T47D (cell line): ENCODE measurements at places on chromosomes 1 and 21.

DNA sequence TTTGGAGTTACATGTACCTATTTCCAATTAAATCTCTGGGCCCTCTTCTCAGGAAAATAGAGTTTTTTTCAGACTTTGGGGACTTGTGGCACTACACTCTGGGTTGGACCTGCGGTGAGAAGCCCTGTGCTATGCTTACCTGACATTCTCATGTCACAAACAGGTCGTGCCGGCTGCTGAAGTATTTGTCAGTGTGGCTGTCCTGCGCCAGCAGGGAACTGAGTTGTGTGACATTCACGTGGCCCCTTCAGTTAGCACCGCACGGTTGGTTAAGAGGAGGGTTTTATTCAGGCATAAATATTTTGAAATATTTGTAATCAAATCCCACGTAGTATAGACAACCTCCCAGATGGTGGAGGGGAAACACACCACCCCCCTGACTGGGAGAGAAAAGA lies 6.3 kb upstream of the COL6A2 start:
- DNase-seq, result no peak

DNA sequence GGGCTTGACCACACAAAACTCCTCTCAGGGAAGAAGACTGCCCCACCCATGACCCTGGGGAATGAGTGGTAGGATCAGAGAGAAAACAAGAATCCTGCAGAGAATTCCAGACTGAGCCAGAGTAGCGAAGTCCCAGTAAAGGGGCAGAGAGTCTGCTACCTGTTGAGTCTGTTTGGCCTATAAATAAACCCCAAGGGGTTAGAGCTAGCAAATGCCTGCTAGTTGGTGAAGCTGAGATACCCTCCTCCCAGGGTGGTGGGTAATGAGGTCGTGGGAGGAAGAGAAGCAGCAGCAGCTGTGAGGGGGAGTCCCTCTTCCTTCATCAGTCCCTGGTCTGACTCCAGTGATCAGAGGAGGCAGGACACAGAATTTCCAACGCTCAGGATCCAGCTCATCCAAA lies 2.5 kb downstream of the TRAF3IP3 start:
- no peak for DNase-seq

- DNase-seq, result no peak
These were observed 7.2 kb downstream of the TRAPPC3 start for GRCh38 chr1:36142121-36142520.

- DNase-seq, result no peak
These were observed 24.5 kb upstream of the VWA5B1 start for GRCh38 chr1:20266141-20266540.

GRCh38 chr1:50930193-50930592 lies 29.9 kb downstream of the FAF1 start:
- no peak for DNase-seq

DNA sequence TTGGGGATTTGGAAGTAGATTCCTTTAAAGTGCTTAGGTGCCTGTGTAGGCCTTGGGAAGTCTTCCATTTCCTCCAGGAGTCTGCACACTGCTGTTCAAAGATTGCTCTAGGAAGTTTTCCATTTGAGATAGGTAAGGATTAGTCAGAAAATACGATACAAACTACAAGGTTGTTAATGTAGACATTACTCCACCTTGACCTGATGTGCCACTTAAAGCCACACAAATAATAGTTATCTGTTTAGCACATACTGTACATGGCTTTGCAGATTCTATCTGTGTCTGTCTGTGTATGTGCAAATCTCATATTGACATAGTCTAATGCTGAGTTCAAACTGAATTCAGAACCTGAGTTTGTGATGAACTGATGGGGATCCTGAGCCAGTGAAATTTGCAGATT lies 118.4 kb downstream of the RHOU start:
- no peak for DNase-seq

DNA sequence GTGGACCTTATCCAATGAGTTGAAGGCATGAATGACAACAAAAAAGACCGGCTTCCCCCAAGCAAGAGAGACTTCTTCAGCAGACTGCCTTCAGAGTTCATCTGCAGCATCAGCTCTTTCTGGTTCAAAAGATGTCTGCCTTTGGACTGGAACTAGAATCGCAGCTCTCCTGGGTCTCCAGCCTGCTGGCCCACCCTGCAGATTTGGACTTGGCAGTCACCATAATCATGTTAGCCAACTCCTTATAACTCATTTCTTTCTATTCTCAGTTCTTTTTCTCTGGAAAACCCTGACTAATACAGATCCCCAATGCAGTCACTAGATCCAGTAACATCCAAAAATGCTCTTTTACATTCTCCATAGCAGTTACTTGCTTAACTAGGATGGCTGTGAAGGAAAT lies 89.2 kb upstream of the MARK1 start:
- no peak for DNase-seq

DNA sequence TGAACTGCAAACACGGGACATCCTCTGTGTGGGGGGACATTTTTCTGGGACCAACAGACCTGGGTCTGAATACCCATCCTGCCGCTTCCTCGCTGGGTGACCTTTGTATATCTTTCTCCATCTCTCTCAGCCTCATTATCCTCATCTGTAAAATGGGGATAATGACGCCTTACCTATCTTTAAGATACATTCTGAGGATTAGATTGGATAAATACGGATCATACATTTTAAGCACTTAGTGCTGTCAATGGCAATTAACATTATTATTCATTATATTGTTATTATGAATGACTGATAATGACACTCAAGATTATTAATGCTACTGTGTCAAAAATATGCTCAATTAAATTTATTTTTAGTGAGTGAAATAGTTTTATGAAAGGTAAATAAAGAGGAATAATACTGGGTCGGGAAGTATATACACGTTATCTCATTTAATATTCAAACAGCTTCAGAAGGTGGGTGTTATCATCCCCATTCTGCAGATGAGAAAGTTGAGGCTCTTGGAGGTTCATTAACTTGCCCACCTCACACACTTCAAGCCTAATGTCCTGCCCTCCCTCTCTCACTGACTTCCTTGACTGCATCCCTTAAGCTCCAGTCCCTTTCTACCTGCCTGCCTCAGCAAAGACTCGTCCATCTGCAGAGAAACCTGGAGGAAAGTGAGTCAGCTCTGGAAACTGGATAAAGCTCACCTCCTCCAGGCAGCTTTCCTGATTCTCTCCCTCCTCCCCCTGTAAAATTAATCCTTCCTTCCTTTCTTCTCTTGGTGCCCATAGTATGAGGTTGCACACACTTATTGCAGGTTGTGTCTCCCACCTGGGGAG lies 120.7 kb upstream of the JUN start:
- no peak for DNase-seq

GRCh38 chr1:11308699-11309224 lies 35.8 kb downstream of the UBIAD1 start:
- DNase-seq, result no peak

GRCh38 chr21:32423320-32424190 lies 11.0 kb downstream of the EVA1C start:
- no peak for DNase-seq

DNA sequence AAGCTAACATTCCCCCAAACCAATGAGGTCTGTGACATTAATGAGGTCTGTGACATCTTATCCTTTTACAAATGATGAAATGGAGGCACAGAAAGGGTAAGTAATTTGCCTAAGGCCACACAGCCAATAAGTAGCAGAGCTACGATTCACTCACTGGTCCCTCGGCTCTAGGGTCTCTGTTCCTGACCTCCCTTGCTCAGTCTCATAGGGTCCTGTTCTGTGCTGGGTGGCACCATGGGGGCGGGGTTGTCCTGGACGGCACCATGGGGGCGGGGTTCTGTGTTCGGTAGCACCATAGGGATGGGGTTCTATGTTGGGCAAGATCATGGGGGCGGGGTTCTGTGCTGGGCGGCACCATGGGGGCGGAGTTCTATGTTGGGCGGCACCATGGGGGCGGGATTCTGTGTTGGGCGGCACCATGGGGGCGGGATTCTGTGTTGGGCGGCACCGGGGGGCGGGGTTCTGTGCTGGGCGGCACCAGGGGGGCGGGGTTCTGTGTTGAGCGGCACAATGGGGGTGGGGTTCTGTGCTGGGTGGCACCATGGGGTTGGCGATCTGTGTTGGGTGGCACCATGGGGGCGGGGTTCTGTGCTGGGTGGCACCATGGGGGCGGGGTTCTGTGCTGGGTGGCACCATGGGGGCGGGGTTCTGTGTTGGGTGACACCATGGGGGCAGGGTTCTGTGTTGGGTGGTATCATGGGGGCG lies 55.6 kb downstream of the CLSTN1 start:
- DNase-seq, result no peak

- no peak for DNase-seq
These were observed 142.0 kb upstream of the C1orf105 start for GRCh38 chr1:172278478-172278877.

GRCh38 chr1:39657923-39658485 lies 13.9 kb downstream of the NT5C1A start:
- peak; percentile 68 for DNase-seq

- DNase-seq, result no peak
These were observed 5.0 kb downstream of the KPNA6 start for GRCh38 chr1:32112806-32113375.

DNA sequence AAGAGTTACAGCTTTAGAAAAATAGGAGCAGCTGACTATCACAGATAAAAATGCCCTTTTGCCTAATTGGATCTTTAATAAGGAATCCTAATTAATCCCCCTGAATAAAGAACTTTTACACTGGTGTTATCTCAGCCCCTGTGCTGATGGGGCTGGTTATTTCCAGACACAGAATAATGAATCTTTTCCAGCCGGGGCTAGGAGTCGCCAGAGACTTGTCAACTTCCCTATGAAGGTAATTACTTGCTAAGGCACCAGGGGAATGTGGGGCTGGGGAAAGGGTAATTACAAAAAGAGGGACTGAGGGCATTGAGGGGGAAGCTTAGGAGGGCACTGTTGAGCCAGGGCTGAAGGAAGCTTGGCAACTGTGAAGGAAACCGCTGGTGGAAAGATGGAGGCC lies 34.5 kb downstream of the HMGB4 start:
- DNase-seq, result no peak

- no peak for DNase-seq
These were observed 45.3 kb upstream of the RGS1 start for GRCh38 chr1:192530254-192530653.

- no peak for DNase-seq
These were observed 4.3 kb downstream of the RHOC start for GRCh38 chr1:112702420-112703261.

GRCh38 chr1:205004351-205004750 lies 38.7 kb upstream of the CNTN2 start:
- no peak for DNase-seq

DNA sequence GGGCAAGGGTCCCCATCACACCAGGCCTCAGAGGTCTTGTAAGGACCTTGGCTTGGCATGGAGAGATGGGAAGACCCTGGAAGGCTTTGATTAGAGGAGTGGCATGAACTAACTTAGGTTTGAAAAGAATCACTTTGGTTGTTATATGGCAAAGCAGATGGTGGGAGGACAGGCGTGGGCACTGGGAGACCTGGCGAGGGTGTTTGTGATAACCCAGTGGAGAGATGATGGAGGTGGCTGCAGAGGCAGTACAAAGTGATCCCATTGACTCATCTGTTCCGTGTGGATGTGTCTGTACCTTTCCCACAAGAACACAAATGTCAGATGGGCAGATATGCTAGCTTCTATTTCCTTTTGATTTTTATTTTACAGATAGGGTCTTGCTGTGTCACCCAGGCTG lies 168.3 kb downstream of the SLC35F3 start:
- no peak for DNase-seq

DNA sequence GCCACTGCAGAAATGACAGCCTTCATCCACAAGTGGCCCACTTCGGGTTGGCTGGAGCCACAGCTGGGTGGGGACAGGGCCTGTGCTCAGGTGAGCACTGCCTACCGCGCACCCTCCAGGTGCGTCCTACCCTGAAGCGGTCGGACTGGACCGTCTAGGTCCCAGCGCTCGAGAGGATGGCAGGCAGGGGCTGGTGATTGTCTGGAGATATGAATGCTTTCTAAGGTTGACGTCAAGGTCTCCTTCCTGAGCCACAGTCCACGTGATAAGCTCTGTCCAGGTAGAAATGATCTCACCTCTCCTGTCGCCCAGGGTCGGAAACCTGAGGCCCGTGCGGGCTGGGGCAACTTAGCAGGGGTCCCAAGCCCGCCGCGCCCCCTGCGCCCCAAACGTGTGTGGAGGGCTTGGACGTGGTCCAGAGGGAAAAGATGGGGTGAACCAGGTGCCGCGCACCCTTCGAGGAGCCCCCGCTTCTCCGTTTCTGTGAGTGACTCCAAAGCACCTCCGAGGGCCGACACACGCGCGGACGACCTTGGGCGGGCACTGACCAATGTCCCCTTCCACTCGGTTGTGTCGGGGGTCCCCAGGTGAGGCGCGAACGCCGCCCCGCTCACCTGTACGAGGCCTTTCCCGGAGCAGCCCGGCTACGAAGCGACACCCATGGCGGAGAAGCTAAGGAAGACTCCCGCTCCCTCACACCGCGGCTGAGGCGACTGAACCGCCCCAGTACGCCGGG lies 853 bp upstream of the DOP1B start:
- DNase-seq, result peak; percentile 91

DNA sequence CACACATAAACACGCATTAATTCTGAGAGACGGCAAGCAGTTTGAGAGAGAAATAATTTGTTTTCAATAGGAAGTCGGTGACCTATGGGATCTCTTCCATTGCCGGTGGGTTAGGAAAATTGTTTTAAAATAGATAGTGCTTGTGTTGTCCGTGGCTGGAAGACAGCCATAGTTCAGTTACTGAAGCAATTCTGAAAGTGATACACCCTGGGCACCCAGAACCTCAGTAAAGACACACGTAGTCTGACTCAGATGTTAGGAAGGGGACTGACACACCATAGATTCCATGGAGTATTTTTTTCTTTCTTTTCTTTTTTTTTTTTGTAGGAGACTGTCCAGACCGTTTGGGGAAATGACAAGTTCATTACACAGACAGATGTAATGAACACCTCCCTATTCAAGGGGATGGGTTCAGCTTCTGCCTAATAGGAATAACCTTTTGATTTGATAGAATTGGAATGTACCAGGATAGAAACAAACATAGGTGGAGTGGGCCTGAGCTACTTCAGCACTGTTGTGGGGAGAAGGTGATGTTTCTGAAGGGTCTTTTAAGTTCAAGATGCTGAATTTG lies 1.6 kb downstream of the C1orf21 start:
- DNase-seq, result no peak

- DNase-seq, result no peak
These were observed 18.2 kb downstream of the RXRG start for GRCh38 chr1:165426745-165427144.

DNA sequence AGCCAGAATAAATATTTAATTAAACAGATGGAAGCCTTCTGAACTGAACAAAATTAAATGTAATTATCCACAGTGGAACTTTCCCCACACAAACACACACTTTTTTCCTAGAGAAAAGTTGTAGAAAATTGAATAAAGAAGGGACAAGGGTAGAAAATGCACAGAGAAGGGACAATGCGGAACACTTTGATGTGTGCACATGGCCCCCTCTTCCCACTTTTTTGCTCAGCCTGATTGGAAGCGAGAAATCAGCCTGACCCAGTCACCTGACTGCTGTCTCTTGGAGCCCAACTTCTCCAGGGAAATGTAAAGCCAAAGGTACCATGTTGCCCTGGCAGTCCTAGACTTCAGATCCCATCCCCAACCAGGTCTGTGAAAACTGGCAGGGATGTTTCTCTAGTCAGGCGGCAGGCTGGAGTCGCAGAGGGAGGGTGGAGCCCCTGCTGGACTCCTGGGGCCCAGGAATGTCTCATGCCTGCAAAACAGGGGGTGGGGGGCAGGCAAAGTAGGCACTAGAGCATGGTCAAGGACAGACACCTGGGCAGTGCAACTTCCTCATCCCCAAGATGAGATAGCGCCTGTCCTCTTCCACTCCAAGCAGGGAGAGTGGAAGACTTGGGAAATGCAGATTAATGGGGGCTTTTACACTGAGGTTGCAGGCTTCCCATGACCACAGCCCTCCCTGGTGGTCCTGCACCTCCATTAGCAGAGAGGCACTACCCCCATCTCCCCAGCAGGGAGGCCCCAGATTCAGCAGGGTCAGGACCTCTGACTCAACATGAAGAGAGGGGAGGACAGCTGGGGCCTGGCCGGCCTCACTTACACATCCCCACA lies 2.8 kb downstream of the CERS2 start:
- peak; percentile 70 for DNase-seq
